Fibroblast of mammary gland (primary cell): ENCODE measurements at places on chromosomes 11 and 22.

DNA sequence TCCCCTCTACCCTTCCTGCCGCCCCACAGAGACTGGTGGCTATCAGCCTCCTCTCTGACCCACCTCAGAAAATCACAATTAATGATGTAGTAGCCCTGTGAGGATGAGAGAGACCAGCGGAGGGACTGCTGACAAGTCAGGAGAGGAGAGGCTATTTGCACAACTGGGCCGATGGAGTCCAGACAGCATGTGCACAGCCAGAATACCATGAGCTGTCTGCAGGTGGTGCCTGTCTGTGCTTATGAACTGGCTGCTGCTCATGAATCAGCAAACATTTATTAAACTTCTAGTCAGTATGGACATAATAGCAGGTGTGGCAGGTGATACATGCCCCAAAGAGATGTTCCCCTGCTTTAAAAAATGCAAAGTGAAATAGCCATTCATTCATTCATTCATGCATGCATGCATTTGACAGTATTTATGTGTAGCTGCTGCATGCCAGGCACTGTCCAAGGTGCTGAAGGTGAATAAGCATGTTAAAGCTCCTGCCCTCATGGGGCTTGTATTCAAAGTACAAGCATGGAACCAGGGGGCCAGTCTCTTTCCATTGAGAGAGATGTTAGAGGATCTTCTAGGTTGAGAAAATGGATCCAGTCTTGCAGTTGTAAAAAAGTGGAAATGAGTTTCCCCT lies 141.3 kb downstream of the GRIK4 start:
- DNase-seq = peak; percentile 6

DNA sequence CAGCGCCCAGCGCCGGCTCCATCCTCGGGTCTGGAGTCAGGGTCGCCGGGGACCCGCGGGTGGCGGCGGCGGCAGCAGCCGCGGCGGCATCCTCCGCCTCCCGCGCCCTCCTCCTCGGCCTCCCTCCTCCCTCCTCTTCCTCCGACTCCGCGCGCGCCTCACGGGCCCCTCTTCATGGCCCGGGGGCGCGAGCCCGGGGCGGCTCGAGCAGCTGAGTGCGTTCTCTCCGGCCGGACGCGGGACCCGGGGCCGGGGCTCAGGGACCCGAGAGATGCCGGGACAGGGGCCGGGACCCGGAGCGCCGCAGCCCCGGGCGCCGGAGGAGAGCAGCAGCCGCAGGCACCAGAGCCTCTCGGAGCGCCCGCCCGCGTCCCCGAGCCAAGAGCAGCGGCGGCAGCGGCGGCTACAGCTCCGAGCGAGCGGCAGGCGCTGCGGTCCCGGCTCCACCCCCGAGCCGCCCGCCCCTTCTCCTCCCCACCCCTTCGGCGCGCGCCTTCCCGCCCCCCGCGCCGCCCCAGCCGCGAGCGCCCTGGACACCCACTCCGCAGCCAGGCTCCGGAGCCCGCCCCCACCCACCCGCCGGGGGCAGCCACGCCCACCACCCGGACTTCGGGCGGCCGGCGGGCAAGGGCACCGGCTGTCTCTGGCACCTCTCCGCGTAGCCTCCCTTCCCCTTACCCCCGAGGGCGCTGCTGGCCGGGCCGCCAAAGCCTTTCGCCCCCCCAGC lies at the start of gene CHST1:
TSS of gene CHST1 (minus strand) at position 417 of the 727 bp plus-strand sequence. CDS start 14,699 bp downstream, outside the sequence.
- no peak for DNase-seq

GRCh38 chr22:39457198-39457555 lies 365 bp downstream of the MGAT3 start:
- DNase-seq = no peak

- DNase-seq = no peak
Measured at GRCh38 chr11:16610213-16610737, 128.2 kb upstream of the C11orf58 start.

GRCh38 chr11:65849771-65850216 lies 8.2 kb downstream of the CFL1 start:
- DNase-seq = no peak

- DNase-seq = no peak
Measured at GRCh38 chr11:133123796-133124195, 408.5 kb downstream of the OPCML start.

- DNase-seq = no peak
Measured at GRCh38 chr11:124190298-124191139, 7.4 kb downstream of the OR10D3 start.

- DNase-seq = no peak
Measured at GRCh38 chr11:72834905-72835304, 20.7 kb downstream of the ATG16L2 start.

DNA sequence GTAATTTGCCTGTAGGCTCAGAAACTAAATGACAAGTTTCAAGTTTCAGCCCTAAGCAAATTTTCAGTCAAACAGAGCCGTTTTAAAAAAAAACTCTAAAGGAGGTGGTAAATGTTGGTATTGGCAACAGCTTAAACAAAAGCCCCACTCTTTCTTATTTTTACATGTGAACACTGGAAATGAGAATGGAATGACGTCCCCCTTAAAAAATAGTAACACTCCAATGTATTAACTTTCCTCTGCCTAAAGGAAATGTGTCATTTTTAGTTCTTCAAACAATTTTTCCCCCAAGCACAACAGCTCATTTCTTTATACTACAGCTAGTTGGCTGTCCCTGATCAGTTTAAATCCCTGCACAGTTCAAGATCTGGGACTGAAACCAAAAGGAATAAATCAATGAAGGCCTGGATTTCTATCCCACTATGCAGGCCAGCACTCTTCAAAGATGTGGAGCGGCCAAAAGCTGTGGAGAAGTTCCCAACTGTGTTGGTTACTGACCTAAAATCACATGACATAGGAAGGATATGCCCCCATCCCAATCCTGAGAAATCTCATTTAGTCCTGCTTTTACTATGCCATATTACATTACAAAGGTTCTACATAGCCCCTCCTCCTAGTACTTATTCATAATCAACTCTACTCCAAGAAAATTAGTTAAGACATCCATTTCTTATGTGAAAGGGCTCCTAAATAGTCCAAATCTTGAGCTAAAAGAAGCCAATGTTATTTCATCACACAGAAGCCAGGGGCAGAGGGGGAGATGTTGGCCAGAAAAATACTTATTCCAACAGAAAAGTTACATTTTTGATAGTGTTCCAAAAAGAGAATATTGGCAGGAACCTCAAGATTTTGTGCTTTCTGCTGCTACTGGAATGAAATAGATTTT lies 95.9 kb downstream of the CADM1 start:
- no peak for DNase-seq

DNA sequence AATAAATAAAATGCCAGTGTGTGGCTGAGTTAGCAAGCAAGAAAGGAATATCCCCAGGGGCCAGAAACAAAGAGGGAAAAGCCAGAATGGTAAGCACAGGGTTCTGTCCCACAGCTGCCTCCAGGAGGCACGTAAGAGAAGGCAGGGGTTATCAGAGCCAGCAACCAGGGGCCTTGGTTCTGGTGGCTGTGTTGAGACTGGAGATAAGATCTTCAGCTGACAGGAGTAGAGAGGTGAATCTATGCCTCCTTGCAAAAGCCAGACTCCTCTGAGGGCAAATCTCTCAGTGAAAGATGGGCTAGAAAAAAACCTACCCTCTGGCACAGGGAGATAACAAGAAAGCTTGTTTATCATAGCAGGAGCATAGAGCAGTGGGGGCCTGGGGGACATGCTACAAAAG lies 29.8 kb upstream of the NFAM1 start:
- DNase-seq = no peak

DNA sequence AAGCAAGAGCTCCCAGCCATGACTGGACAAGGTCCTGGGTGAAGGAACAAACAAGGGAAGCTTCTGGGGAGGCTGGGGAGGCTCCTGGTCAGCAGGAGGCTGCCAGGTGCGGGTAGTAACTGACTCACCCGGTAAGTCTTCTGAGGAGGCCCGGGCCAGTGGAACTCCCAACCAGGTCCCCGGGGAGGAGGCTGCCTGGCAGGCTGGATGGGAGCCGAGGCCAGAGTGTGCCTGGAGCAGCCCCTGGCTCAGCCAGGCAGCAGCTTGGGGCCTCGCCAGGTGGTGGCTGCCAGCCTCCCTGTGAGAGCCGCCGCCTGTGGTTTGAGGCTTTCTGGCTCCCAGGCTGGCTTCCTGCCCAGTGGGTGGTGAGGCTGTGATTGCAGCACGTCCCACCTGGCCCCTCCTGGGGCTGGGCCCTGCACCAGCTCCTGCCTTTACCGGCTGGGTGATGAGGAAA lies 46.2 kb downstream of the IGF2 start:
- DNase-seq = peak; percentile 19

- peak; percentile 25 for DNase-seq
Measured at GRCh38 chr22:19723983-19724827, 866 bp downstream of the GP1BB start.

DNA sequence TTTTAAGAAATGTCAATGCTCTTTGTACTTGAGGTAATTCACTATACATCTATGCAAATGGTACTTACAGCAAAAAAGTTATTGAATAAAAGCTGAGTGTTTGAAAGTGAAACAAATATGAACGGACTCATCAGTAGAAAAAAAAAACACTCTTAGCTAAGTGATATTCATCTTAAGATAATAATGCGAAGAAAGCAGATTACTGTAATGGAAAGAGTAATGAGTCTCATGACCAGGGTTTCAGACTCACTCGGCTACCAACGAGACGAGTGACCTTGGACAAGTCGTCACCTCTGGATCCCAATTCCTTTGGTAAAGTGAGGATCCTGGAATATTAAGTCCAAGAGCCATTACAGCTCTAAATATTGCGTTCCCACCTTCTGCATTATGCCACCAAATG lies 57.0 kb downstream of the PACSIN2 start:
- no peak for DNase-seq

DNA sequence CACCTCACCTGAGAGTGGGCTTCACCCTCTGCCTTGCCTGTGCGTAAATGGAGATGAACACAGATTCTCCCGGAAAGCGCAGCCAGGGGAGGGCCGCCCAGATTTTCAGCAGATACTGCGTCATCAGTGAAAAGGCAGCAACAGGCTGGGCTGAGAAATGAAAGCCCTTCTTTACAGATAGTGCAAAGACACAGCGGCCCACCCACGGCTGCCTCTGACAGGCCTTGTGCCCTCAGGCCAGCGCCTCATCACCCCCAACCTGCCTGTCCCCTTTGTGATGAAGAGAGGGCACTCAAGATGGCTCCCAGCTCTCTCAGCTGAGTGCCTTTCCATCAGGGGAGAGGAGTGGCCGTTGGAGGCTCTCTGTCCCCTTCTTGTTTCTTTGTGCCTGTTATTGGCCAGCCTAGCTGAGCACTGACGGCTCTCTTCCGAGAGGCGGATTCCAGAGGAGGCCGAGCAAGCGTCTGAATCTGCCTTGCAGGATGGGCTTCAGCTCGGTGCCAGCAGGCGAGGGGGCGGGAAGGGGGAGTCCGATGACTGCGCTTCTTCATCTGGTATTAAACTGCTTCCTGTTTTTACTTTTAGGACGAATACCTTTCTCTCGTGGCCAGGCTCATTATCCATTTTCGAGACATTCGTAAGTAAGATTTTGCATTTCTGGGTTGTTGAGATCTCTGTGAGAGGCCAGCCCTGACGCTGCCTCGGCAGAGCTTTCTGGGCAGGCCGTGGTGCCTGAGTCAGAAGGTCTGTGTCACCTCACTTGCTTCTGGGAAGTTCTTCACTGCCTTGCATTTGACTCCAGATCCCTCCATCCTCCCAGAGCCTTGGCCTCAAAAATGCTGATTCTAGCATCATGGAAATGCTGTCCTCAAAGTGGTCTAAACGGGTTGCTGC lies 43.7 kb downstream of the MED15 start:
- peak; percentile 89 for DNase-seq

DNA sequence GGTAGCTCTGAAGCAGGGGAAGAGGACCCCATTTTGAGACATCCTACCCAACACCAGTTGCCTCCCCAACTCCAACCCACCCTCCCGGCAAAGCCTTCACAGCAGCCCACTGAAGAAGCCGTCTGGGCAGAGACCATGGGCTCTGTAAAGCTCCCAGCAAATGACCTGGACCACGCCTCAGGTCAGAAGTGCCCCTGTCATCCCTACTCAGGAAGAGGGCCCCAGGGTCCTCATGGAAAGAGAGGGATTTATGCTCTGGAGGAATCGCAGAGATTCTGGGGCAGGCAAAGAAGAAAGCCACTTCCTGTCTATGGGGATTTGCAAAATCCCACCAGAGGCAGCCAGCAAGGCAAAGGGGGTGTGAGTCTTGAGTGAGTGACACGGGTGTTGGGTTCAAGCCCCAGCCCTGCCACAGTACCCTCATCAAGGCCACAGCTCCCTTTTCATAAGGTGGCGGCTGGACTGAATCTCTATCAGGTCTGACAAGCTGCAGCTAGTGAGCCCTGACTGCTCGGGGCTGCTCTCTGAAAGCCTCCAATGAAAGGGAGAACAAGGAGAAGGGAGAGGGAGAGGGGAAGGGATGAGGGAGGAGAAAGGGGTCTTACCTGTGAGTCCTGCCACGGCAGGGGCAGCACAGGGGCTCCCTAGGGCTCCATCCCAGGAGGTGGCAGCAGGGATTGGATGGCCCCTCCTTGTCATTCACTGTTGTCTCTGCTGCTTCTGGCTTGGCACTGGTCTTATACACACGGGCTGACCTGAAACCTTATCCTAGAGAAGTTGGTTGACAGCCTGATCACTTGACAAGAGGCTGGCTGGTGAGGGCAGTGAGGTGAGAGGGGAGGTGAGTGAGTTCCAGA lies at the start of gene UCP3:
TSS of gene UCP3 (minus strand) at position 713 of the 857 bp plus-strand sequence. CDS start 2,043 bp downstream, outside the sequence.
- no peak for DNase-seq

- DNase-seq = no peak
Measured at GRCh38 chr11:44774731-44775130, 48.0 kb downstream of the TSPAN18 start.

GRCh38 chr22:35528927-35529326 lies 11.7 kb upstream of the RASD2 start:
- peak; percentile 33 for DNase-seq

DNA sequence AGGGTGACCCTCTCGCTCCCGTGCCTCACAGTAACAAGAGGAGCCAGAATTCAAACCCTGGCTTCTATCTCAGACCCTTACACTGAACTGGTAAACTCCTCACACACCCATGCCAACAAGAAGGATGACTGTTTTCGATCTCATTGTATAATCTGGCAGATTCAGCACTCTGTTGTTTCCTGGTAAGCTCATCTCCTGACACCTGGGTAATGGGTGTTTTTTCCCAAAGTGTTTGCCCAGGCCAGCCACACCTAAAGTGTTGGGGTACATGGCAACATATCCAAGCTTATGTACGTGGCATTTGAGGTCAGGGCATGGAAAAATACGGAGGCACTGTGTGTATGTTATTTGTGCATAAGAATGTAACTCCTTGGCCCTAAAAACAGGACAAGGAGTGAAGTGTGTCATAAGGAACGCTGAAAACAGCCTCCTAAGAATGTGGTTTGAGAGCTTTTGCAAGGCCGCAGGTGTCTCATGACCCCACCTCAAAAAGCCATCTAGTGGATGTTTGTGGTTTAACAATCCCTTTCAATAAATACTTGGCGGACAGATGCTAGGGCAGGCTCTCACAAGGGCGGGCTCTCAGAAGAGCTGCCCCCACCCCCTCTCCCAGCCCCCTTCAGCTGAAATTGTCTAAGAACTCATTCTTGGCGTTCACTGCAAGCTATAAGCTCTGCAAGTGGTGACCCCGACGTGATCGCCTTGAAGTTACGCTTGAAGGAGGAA lies at the start of gene MS4A15:
TSS of gene MS4A15 (plus strand) at position 561 of the 726 bp plus-strand sequence. CDS start 6,867 bp downstream, outside the sequence.
- no peak for DNase-seq

- no peak for DNase-seq
Measured at GRCh38 chr11:68127714-68128681, 6.8 kb upstream of the CHKA start.
